ENCODE measurements at places on chromosomes 4 and X. TPM values are rescaled to one million over a fixed set of nuclear protein-coding genes. Genes with fewer than 3 reads are reported as not detected.

GRCh38 chrX:119492463-119492862 lies 24.2 kb downstream of the SLC25A5 start:
- no peak for DNase-seq

DNA sequence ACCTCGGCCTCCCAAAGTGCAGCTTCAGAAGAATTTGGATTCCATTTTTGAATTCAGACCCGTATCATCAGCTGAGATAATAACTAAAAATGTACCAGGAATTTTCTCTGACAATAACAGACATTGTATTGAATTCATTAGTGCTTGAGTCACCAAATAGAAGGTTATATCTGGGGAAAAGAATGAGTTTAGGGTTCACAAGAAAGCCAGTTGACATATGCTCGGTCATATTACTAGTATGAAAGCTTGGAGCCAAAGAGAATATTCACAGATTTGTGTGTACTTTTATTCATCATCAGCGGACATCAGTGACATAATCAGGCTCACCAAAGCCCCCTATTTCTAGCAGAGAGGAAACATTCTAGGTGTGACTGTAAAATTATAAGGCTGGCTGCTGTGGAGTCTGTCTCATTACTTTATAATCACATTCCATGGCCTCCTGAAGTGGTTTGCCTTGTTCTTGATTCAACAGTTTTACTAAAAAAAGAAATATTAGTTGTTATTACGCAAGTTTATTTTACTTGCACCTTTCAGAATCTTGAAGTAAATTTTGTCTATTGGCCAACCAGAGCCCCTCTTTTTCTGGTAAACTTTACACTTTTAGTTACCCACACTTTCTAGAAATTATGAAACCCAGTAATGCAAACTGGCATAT lies 14.6 kb upstream of the DCTD start:
- DNase-seq = no peak

DNA sequence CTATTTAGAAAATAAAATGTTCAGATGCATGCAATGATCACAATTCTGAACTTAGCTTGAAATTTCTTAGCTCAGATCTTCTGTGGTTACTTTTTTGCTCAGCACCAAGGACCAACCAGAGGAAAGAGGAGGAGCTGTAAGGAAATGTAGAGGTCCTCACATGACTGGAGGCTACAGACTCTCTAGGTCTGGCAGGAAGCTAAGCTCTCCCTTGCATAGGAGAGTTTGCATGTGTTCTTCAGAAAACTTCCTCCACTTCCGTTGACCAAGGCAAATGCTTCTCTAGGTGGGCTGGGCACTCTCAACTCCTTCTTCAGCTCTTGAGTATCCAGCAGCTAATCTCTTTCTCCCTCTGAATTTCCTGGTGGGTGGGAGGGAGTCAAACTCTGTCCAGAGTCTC lies 119.6 kb downstream of the BTC start:
- no peak for DNase-seq

DNA sequence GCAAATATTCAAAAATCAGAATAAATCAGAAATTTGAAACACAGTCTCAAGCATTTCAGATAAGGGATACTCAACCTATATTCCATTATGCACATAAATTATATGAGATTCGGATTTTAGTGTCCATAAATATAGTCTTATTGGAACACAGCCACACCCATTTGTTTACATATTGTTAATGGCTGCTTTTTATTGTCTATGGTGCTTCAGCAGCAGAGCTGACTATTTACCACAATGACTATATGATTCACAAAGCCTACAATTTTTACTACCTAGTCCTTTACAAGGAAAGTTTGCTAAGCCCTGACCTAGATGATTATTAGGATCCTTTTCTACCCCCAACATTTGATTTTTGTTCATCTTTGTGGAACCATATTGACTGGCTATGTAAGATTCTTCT lies 63.9 kb downstream of the IL1RAPL1 start:
- no peak for DNase-seq

DNA sequence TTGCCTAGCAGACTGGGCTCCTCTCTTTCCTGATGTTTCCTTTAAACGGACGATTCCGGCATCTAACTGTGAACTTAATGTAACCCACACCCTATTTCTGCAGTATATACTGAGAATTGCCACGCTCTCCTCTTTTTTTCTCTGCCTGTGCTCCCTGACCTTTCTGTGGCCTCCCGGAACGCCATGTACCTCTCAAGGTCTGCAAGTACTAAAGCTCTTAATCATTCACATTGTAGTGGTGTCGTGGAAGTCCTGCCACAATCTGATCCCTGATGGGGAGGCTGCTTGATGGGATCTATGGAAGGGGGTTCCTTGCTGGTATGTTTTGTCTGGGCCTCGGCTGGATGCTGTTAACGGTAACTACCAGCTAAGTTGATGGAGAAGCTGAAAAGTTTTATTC lies 302.9 kb upstream of the EPHA5 start:
- DNase-seq = no peak

DNA sequence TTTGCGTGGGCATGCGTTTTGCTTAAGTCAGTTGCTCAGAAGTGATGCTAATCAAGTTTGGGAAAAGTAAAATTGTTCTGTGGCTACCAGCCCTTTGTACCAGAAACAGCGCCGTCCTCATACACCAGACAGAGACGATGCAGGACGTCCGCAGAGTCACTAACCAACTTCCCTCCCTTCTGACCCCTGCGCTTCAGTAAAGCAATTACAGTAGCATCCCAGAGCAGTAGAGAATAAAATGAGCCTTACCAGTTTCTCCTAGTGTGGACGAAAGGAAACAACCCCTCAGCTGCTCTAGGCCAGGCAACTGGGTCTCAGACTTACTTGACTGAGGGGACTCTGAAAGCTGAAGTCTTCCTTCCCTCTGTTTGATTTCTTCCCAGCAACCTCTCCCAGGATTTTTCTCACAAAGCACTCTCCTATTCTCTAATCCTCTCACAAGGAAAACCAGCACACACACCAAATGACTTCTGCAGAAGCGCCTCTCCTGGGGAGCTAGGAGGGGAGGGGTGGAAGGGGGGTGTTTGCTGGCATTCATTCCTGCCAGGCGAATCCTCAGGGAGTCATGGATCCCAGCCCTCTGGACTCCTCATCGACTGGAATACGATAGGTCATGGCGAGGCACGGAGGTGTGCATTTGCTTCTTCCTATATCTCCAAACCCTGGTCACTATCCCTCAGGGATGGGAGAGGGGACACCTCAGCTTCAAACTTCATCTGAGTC lies 56.0 kb upstream of the MID1 start:
- no peak for DNase-seq

DNA sequence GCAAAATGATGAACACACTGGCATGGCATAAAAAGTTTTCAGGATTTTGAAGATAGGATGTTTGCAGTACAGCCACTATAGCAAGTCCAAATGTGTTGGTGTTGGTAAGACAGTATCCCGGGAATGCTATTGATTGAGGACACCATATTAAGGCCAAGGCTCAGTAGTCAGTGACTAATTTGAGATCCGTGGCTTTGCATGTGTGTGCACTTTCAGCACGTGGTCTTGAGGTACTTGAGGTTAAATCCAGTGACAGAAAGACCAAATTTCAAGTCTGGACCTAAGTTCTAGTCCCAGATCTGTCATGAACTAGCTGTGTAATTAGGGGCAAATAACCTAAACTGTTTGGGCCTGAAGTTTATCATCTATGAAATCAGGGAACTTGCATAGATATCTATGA lies 76.5 kb upstream of the ETNPPL start:
- DNase-seq = no peak

DNA sequence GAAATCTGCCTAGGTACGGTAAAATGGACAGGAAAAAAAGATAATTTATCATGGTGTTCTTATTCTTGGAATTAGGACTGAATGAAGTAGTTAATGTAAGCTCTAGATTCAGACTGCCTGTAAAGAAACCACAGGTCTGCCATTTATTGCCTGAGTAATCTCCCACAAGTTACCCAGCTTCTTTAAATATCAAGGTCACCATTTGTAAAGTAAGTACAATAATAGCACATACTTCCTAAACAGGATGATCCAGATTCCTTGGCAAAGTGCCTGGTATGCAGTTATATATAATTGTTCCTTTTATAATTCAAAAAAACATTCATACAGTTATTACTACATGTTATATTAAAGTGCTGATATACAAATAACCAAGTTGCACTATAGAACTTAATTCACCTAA lies 368.6 kb downstream of the HNRNPD start:
- DNase-seq = no peak

- DNase-seq = no peak
Observed at GRCh38 chr4:94588896-94589693, 137.4 kb downstream of the PDLIM5 start.

GRCh38 chrX:130994671-130995070 lies 63.5 kb upstream of the ARHGAP36 start:
- DNase-seq = no peak

The TAF7L gene
- total RNA-seq = 0.19 TPM

The TMEM192 gene
- total RNA-seq = 6.1 TPM

The UGT2B11 gene
- total RNA-seq = 0.05 TPM

The SMIM10 gene
- total RNA-seq = 1.3 TPM

Measured in thymus (tissue), 14 donors.